IPS-NIHi11 (cell line): ENCODE measurements at places on chromosomes 1 and 21.
A peak's percentile ranks its signal among the peaks of the same experiment; 100 is the strongest.

DNA sequence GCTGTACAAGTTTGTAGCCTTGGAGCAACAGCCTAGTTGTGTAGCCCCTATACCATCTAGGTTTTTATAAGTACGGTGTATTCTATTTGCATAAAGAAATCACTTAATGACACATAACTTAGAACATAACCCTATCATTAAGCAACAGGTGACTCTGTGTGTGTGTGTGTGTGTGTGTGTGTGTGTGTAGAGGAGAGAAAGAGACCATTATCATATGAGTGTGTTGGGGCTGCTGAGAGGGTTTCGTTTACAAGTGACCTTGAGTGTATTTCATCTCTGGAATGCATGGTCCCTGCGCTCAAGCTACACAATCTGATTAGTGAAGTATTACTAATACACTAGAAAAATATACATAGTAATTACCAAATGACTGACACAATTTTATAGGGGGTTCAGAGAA is 115.1 kb downstream of the RABGAP1L start:
- no peak for DNase-seq

DNA sequence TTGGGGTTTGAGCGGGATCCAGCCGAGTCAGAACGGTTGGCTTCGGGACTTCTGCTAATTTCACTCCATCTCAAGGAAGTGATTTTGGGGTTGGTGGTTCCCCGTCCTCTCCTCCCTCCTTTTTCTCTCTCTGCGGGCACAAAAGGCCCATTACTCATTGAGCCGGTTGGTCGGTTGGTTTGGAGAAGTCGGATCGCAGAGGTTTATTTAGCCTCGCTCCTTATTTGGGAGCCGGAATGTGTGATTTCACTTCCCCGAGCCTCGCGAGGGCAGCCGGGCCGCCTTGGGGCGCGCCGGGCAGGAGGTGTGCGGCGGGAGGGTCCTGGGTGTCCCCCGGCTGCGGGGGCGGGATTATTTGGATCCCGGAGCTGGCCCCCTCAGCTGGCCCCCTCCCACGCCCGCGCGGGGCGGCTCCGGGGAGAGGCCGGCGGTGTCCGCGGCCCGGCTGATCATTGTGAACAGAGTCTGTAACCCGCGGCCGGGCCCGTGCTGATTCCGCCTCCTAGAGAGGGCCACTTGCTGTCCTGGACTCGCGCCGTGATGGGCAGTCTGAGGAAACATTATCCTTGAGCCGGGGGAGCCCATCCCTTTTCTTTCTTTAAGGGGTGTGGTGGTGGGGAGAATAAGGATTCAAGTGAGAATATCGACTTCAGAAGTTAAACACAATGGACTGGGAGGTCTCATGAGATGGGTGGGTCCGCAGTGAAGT is 1.2 kb downstream of the MAPKAPK2 start:
- DNase-seq: peak; percentile 68

- DNase-seq: no peak
These were observed 22.2 kb downstream of the UBE2T start for GRCh38 chr1:202319381-202320080.

DNA sequence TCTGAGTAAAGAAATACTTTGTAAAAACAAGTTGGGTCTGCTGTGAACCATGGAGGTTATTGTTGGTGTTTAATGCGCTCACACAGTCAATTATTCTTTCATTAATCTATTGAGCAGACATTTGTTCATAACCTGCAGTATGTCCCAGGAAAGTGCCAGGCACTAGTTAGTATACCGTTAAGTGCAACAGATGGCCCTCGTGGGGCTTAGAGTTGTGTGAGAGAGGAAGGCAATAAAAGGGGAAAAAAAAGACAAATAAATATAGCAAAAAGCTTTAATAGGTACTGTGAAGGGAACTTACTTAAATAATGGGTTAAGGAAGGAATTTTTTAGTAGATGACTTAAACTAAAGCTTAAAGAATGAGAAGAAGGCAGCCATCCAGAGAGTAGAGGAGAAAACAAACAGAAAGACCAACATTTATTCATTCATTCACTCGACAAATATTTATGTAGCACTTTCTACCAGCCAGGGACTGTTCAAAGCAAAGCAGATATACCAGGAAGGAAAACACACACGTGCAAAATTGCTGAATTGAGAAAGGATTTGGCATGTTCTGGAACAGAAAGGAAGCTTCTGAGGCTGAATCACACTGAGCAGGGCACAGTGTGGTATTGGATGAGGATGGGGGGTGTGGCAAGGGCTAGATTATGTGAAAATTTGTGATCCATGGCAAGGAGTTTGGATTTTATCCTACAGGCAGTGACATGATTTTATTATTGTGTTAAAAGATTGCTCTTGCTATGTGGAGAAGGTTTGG is 296.1 kb upstream of the SGIP1 start:
- DNase-seq: no peak

DNA sequence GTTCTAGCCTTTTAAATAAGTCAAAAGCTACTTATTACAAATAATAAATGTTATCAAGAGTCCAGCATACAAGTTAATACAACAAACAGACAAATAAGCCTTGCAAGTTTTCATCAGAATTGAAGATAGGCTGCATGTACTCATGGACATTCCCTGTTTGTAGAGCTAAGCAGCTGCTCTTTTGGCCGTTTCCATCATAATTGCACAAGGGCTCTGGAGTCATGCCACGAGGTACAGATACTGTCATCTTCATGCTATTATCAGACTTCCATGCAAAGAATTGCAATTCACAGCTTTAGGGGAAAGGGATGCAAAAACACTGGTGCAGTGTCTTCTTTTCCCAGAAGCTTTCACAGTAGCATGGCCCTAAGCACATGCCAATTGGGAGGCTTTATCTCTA is 52.8 kb upstream of the TBX15 start:
- DNase-seq: no peak

DNA sequence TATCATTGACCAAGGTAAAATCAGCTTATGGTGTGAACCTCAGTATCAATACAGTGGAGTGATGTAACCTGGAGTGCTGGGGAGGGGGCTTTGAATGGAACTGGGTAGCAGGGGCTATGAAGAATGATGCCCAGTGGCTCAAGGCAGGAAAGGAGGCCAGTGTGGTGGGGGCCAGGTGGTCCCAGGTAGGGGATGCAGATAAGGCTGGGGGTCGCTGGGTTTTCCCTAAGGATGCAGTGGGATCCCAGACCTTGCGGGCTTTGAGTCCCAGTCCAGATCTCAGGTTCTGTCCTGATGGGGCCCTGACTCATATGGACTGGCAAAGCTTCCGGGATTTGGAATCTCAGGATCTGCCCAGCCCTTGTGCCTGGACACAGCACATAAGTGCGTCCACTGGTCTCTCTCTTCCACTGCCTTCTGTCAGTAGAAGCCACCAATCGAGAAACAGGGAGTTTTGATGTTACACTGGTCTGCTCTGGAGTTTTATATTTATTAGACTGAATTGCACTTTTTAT is 52.0 kb downstream of the S100B start:
- no peak for DNase-seq

DNA sequence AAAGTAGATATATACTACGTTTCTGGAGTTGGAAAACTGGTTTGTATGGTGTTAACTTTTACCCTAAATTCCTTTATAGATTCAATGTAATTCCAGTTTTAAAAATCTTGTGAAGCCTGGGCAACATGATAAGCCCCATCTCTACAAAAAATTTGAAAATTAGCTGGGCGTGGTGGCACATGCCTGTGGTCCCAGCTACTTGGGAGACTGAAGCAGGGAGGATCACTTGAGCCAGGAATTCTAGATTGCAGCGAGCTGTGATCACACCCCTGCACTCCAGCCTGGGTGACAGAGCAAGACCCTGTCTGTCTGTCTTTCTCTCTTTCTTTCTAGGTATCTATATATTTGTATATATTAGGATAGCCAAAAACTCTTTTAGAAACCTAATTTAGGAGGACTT is 141.9 kb downstream of the CLEC20A start:
- DNase-seq: no peak

- DNase-seq: no peak
These were observed 1.0 kb upstream of the CRYBG2 start for GRCh38 chr1:26354972-26355371.

DNA sequence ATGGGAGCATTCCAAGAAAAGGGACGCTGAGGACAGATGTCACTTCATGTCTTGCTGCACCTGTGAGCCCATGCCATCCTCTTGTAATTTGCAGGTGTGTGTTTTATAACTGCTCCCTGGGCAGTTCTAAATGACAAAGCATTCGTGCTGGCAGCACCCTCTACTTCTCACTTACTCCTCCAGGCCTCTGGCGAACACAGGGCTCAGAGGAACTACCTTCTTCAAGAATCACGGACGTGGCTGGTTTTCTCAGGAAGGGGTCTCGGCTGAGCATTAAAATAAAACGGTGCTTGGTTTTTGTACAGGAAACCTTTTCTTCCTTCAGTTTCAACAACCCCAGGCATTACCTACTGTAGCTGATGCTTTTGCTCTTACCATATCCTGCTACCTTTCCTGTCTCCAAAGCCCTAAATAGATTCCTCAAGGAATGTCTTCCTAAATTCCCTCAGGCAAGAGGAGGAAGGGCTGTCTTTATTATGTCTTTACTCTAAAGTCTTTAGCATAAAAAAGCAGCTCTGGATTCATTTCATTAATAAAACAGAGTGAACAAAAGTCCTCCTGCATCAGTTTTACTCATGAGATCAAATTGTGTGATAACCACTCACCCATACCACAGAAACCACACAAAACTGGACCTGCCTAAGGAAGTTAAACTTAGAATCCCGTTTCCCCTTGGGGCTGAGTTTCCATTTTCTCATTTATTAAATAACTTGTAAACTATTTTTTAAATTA is 79.0 kb upstream of the MAP10 start:
- DNase-seq: no peak

- DNase-seq: peak; percentile 88
These were observed 21.7 kb downstream of the TMEM53 start for GRCh38 chr1:44652445-44653106.

DNA sequence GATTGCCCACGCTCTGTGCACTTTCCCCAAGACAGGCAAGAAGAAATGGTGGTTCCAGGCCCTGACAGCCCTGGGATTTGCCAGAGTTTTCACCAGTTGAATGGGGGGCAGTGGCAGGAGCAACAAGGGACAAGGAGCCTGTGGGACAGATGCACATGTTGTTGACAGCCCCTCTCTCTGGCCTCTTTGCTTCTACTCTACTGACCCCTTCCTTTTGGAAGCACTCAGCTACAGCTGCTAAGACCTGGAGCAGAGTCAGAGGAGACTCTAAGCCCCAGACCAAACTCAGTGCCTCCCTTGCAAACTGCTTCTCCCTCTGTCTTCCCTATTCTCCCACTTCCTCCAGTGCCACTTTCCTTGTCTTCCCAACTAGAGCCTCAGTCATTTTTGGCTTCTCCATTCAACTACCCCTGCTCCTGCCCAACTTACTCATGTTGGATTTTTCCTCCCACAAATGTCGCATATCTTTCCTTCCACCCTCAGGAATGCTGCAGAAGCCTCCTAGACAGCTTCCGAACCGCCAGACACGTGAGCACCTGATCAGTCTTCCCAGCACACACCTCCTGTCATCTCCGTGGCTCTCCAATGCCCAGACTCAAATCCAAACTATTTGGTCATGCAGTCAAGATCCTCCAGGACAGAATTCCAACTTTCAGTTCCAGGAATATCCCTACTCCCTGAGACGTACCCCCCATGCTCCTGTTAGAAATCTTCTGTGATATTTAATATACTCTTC is 9.1 kb downstream of the INKA2 start:
- DNase-seq: no peak
